DMS153 (cell line): ENCODE measurements at places on chromosomes 7 and 10.

DNA sequence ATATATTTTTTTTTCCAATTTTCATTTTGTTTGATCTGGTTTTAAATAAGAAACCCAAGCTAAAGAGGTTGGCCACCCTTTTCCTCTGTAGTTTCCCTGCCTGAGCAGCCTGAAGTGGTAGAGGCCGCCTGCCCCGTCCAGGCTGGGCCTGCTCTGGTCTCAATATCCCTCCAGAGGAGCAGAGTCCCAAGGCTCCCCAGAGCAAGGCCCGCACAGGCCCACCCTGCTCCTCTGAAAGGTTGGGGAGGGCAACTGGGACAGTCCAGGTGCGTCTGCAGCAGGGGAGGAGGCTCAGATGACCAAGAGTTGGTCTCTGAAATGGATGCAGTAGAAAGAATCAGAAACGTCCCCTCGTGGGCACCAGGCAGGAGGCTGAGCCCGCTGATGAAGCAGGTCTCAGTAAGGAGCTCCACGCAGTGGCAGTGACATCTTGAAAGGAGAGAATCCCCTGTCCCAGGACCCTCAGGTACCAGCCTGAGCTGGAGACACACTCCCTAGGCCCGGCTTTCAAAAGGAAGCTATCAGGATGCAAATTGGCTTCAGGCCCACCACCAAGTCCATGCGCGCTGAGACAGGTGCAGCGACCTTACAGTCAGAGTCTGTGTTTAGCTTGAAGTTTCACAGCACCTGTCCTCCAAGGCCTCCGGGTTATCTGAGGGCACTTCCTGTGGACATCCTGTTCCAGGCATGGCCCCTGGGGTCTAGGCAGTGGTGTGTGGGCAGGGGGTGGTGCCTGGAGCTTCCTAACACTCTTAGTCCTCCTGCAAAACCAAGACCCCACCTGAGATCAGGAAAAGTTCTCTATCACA, 37.7 kb downstream of the EN2 start:
- DNase-seq: no peak

DNA sequence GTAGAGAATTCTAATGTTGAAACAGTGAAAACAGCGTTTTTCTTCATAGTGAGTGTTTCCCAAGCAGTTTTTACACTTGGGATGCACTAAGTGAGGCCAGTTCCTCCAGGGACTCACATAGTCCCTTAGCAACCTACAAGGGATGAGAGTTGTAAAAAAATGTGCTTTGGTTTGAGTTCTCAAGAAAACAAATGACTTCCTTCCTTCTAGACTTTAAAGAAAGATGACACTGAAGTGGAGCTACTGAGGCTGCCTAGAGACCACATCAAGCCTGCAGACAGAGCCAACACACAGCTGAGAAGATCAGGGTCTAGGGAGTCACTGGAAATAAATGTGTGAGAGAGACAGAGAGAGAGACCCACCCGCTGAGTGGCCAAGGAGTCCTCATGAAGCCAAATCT, 264.4 kb downstream of the TNS3 start:
- DNase-seq: no peak

DNA sequence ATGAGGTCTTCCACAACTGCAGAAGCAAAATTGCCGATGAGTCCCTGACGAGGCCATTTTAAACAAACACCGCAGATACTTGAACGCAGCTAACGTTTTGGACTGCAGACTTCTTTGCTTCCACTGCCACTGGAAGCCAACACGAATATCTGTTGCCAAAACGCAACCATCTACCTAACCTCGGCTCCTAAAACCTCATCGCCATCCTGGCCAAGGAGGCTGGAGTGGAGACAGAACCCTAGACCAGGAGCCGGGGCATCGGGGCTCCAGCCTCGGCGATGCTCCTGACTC, 493 bp downstream of the WDR91 start:
- no peak for DNase-seq

DNA sequence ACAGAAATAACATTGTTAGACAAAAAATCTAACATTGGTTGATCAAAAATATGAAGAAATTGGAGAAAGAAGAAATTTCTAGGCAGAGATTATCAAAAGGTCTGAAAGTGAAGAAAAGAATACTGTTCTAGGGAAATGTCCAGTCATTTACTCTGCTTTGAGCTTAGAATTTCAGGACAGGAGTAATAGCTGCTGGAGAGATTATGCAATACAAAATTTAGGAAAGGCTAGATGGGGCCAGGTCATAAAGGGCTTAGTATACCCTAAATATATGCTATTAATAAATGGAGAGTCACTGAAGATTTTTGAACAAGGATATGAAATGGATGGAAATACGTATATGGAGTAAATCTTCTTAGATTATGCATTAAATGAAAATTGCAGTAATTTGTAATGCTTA, 279.2 kb downstream of the CACNA2D1 start:
- no peak for DNase-seq

DNA sequence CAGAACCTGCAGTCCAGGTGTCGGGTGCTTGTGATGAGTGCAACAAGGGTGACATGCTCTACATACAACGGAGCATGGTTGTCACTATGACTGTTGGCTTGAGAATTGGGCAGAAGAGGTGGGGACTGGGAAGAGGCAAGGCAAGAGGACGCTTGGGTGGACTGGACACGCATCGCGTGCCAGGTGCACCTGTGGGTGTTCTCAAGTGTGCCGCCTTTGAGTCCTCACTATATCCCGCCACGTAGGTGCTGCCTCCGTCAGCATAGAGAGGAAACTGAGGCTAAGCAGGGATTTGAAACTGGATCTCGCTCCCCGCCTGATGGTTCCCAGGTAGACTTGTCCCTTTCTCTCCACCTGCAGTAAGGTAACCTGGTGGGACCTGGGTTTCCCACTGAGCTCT, 27.2 kb downstream of the CDH23 start:
- no peak for DNase-seq
